Neural crest cell (in vitro differentiated cells): ENCODE measurements at places on chromosomes 13 and 19. TPM values are rescaled to one million over a fixed set of nuclear protein-coding genes. Genes with fewer than 3 reads are reported as not detected.
A peak's percentile ranks its signal among the peaks of the same experiment; 100 is the strongest.

- peak; percentile 53 for DNase-seq
- H3K36me3 ChIP-seq = peaks cover 3% of the 10 kb centered on the region
- peaks cover 22% of the 10 kb centered on the region for H3K4me1 ChIP-seq
- H3K4me3 ChIP-seq = peak overlapping the region; percentile 85
- H3K27me3 ChIP-seq = peaks cover 95% of the 10 kb centered on the region
Observed at GRCh38 chr13:27797228-27797624, 4.9 kb downstream of the GSX1 start.

DNA sequence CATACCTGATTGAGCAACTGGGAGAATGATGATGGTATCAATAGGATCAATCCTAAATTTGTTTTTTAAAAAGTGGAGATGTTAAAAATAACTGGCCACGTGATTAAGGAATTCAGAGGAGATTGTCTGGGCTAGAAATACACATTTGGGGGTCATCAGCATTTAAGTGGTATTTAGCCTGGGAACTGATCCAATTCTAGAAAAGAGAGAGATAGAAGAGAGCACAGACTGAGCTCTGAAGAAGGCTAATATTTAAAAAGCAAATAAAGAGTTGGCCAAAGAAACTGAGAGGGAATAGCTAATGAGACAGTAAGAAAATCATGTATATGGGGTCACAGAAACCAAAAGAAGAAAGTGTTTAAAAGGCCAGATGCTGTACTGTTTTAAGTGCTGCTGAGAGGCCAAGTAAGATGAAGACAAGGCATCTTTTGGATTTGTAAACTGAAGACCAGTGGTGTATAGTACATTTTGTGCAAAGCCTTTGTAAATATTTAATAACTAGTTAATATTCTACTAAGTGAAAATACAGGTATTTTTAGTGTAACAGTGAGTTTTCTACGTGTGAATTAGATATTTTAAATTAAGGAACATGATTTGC is 40.2 kb downstream of the UBL3 start:
- H3K27ac ChIP-seq = no peak overlapping the region
- DNase-seq = no peak
- H3K4me1 ChIP-seq = peaks cover 20% of the 10 kb centered on the region
- no peaks in the 10 kb centered on the region for H3K36me3 ChIP-seq

TMEM238 gene
- 0.40 and 0.71 TPM in 2 replicates for total RNA-seq

GRCh38 chr13:51451134-51451466 is 1.7 kb downstream of the INTS6 start:
- H3K36me3 ChIP-seq = peaks cover 14% of the 10 kb centered on the region
- H3K27me3 ChIP-seq = peaks cover 2% of the 10 kb centered on the region
- H3K27ac ChIP-seq = peak overlapping the region; percentile 43
- peak overlapping the region; percentile 97 for H3K4me3 ChIP-seq
- DNase-seq = no peak

DNA sequence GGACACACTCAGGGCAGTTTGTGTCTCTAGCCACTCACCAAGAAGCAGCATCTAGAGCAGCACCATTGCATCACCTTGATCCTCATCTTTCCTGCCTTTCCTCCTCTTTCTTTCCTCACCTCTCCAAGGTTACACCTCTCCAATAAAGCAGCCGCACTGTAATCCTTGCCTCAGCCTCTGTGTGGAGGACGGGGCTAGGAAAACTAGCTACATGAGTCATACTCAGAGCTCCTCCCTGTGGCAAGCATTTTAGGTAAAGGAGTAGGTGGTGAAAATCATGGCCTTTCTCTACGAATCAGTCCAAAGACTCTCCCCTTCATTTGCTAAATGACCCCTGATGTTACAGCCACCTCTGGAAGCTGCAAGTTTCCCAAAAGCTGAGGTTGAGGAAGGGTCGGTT is 108.9 kb downstream of the DNAJC15 start:
- peaks cover 22% of the 10 kb centered on the region for H3K4me1 ChIP-seq
- H3K27ac ChIP-seq = no peak overlapping the region
- H3K36me3 ChIP-seq = no peaks in the 10 kb centered on the region
- no peaks in the 10 kb centered on the region for H3K27me3 ChIP-seq
